Adipocyte (in vitro differentiated cells): ENCODE measurements at places on chromosomes 1 and 21.

DNA sequence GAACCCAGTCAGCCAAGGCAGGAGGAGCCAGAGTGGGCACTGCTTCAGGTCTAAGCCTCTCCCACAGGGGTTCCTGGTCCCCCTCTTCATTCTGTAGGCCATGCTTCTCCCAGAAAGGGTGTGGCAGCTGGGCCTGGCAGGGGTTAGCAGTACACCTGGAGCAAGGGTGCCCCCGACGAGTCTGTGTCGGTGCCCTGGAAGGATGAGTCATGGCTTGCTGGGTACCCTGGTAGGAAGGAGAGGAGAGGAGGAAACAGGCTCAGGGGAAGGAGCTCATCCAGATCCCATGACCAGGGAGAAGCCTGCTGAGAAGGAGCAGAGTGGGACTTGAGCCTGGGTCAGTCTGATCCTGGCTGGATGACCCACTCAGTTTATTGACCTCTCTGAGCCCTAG lies 10.3 kb downstream of the KDF1 start:
- DNase-seq, result no peak

DNA sequence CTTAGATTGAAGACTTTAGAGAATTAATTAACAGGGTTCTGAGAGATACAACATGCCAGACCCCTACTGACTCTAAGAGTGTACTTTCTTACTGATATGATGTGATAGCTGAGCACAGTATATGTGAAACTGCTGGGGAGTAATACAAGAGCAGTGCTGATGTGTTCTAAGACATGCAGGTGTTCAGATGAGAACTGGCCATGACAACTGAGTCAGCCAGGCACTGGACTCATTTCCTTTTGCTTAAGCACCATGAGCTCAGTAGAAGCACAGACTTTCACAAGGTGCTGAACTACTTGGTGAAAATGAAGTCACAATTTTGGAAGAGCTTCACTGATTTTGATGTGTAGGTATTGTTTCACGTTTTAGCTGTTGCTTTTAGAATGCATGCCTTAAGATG lies 15.9 kb upstream of the POGZ start:
- no peak for DNase-seq

DNA sequence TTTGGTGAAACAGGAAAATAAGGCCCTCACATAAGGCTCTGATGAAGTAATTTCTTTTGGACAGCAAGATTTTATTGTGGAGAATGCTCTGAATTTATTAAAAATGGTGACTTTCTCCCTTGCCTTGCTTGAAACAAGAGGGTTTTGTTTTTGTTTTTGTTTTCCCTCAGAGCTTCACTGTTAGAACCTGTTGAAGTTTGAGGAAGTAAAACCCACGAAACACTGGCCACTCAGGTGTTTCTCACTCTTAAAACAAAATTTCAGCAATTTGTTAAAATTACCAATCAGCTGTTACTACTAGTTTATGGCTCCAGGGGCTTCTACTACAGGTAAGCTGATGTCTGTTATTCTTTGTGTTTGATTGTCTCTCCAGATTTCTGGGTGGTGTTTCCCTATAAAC lies 112.6 kb upstream of the B3GALT2 start:
- DNase-seq, result no peak

DNA sequence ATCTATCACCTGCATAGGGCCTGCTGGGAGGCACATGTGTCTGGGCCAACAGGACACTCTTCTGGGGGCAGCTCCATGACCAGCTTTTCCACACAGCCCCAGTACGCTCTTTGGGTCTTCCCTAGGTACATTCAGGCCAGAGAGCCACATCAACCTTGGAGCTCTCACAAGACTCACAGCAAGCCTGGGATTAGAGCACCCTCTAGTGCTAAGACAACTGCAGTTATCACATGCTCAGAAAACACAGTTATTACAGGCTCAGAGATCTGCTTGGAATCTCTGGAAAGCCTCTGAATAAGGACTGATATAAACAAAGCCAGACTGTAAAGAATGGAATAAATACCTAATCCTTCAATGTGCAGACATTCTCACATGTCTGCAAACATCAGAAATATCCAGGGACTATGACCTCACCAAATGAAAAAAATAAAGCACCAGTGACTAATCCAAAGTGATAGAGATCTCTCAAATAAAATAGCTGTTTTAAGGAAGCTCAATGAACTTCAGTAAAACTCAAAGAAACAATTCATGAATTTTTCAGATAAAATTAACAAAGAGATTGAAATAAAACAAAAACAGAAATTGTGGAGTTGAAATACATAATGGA lies 563.9 kb upstream of the NR5A2 start:
- peak; percentile 34 for DNase-seq

GRCh38 chr1:183039330-183039729 lies 16.1 kb downstream of the LAMC1 start:
- peak; percentile 38 for DNase-seq

DNA sequence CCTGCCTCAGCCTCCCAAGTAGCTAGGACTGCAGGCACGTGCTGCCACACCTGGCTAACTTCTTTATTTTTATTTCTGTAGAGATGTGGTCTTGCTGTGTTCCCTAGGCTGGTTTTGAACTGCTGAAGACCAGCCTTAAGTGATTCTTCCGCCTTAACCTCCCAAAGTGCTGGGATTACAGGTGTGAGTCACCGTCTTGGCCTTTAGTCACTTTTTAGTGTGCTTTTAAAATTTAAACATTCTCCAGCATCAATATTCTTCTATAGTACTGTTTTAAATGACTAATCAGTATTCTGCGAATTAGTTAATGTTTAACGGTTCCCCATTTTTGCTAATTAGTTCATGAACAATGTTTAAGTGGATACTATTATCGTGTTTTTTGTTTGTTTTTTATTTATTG lies 60.6 kb downstream of the DYRK1A start:
- DNase-seq, result no peak

- no peak for DNase-seq
These were observed 97.9 kb downstream of the RIPK4 start for GRCh38 chr21:41668686-41669532.

DNA sequence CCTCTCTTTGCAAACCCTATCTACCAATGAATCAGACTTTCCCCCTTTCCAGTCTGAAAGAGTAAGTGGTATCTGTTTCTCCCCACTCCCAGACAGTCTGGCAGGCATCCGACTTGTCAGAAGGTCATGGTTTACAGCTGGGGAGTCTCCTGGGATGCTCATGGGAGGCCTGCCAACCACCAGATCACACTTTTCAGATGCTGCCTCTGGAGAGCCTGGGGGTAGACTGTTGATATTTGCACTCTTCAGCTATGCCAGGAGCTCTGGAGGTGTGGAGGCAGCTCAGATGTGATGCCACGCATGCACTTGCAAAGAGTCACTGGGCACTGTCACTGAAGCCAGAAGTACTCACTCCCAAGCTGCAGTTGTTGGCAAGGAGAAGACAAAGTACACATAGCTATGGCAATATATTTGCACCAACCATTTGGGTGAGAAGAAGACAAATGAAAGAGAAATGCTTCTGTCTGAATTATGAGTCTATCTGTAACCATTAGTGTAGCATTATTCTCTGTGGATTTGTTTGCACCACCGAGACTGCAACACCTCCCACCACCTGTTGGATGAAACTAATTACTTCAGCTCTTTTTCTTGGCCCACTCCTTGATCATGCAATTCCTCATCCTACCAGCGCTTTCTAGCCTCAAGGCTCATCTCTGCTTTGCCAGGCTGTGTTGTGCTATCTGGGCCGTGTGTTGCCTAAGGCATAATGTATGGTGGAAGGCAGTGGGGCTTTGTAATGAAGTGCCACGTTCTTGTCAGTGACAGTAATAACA lies 133.0 kb upstream of the SPAG17 start:
- no peak for DNase-seq

DNA sequence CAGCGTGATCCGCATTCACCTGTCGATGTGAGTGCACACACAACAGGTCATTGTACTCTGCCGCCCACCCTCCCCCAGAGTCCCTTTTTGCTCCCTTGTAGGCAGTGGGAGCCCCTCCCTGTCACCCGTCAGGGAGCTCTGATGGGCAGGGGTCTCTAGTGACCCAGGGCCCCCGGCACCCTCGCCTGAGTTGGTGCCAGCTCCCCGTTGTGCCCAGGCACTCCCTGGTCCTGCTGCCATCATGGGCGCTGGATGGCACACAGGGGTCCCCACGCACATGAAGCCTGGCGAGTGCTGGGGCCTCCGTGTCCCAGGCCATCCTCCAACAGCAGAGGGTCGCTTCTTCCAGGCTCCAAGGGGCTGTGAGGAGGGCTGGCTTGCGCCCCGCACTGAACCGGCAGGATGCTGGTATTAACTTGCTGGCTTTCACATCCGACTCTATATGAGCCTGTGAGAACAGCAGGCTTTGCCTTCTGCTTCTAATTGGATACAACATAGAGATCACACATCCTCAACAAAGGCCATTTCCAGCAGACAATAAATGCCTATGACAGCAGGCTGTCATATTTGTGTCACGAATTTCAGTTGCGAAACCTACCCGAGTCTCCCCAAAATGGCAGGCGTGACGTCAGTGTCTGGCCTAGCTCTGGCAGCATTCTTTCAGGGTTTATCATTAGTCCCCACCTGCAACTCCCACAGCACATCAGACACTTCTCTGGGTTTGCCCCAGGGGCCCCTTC lies 35.4 kb downstream of the KIAA1614 start:
- peak; percentile 47 for DNase-seq
